Lung (tissue), 17 donors: ENCODE measurements at places on chromosomes 3 and 15.

- DNase-seq, result no peak
Observed at GRCh38 chr15:42695527-42696071, 41.3 kb downstream of the CDAN1 start.

DNA sequence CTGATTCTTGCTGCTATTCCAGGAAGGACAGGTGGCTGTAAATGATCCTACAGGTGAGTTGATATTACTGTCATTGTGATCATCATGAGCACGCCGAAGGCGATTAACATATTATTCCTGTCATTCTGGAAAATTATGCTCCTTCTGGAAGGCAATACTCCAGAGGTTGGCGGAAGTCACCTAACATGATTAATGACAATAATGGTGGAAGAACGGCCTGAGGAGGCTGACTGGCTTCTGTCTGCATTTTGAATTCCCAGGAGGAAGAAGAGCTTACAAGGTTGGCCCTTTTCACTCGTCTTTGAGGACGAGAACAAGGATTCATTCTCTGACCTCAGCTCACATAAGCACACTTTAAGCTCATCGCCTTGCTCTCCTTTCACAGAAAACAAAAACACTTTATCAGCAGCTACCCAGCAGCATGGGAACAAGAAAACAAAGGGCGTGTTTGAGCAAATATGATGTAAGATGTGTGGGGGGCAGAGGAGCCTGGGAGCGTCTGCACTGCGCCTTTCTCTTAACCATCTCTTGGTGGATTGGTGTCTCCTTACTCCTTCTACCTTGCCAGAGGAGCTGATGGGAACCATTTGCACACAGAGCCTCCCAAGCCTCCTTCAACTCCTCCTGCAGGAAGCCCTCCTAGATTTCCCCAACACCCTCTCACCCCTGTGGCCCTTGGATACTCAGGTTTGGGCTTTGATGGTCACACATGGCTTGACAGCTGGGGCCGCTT, 23.0 kb downstream of the ACSBG1 start:
- no peak for DNase-seq

GRCh38 chr3:197424674-197425484, 126.5 kb upstream of the DLG1 start:
- no peak for DNase-seq

DNA sequence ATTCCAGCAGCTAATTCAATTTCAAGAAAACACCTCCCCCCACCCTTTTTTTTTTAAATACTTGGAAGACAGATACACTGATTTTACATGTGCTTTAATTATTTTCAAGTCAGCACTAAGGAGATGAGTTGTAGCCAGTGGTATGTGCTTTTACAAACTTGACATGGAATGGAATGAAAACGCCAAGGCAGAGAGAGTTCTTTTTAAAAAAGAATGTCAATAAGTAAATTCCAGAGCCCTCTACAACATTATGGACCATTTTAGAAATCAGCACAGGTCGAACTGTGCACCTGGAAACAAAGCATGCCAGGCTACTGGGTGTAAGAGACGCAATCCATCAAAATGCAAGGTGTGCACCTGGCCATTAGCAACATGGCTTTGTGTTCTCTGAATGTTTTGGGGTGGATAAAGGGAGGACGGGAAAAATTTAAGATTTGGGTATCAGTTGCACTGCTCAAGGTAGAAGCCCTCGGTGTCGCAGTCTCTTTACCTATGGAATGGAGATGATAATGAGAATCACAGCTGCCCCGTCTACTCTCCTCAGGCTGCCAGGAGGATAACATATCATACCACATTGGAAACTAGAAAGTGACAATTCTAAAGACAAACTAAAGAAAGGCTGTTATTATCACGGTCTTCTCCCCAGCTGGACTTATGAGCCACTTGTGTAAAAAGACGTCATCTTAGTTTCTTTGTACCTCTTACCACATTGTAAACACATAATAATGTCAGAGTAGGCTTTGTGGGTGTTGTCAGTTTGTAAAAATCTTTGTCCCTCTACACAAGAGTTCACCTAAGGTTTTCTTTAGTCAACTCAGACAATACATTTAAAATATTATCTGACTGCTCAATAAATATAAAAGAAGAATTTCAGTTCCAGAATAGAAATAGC, 107.4 kb upstream of the PRICKLE2 start:
- peak; percentile 49 for DNase-seq

DNA sequence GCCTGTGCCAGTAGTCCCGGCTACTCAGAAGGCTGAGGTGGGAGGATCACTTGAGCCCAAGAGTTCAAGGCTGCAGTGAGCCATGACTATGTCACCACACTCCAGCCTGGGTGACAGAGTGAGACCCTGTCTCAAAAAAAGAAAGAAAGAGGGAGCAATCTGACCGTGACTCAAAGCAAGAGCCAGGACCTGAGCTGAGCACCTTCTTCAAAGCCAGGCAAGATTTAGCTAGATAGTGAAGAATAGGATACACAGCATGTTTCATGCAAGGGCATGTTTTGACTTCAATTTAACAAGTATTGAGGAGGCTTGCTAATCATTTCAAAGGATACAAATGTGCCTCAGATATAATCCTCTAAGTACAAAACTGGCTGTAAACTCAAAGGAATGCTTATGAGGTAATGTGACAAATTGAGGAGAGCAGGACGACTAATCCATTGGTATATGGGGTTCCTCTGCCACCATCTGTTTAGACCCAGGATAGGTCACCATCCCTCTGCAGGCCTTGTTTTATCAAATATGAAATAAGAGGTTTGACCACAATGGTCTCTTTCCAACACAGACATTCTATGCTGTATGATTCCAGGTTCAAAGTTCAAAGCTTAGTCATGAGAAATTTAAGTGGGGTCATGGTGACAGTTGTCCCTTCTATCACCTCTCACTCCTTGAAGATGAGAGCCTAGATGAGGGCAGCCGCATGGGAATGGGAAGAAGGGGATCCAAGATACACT, 33.2 kb downstream of the RAB27A start:
- DNase-seq, result no peak

GRCh38 chr3:95356764-95357501, 1294.1 kb downstream of the NSUN3 start:
- no peak for DNase-seq

- DNase-seq, result no peak
Observed at GRCh38 chr3:11371747-11372146, 99.5 kb downstream of the ATG7 start.

- DNase-seq, result peak; percentile 47
Observed at GRCh38 chr3:127473244-127474024, 117.1 kb downstream of the TPRA1 start.

DNA sequence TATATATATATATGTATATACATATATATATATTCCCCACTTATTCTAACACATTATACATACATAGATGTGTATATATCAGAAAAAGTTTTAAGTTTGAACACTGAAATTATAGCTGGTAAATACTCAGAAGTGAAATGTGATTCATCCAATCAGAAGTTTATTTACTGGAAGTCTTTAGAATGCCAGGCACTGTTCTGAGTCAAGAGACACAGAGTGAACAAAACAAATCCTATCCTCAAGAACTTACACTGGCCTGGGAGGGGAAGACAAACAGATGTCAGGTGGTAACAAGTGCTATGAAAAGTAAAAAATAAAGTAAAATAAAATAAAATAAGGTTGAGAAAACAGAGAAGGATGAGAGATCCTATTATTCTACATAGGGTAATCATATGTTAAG, 13.4 kb downstream of the DHX36 start:
- no peak for DNase-seq

GRCh38 chr3:135992072-135992471, 26.5 kb downstream of the PPP2R3A start:
- DNase-seq, result no peak

DNA sequence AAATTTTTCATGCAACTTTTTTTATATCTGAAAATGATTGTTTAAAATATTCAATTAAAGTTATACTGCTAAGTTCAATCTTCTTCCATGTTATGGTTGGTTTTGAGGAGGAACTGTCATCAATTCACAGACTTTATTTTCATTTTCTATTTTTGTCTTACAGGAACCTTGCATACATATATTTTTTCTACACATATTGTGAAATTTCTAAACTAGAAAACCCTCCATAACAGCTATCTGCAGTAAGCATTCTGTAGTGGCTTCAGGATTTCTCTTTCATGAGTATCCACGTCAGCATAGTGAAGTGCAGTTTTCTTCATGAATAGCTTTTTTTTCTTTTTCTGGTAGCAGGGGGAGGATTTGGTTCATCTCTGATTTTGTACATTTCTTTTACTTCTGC, 48.2 kb downstream of the ATR start:
- DNase-seq, result no peak

- DNase-seq, result no peak
Observed at GRCh38 chr3:42545284-42545900, 36.4 kb downstream of the SEC22C start.

DNA sequence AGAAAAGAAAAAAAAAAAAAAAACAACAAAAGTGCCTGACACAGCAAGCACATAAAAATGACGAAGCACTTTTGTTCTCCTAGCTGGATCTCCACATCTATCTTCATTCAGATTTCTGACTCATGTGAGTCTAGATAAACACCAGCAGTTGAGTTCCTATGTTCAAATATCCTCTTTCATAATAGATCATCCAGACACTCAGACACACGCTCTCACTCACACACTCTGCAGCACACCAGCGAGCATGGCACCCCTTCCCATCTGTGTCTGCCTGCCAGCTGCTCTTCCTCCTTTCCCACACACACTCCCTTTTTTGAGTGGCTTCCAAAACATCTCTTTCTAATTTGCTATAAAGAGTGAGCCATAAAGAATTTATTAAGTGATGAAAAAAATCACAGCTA, 19.8 kb upstream of the CELF6 start:
- DNase-seq, result peak; percentile 88

GRCh38 chr3:143263852-143264513, 144.4 kb downstream of the CHST2 start:
- DNase-seq, result no peak

- no peak for DNase-seq
Observed at GRCh38 chr3:141346839-141347238, 21.5 kb upstream of the ZBTB38 start.

DNA sequence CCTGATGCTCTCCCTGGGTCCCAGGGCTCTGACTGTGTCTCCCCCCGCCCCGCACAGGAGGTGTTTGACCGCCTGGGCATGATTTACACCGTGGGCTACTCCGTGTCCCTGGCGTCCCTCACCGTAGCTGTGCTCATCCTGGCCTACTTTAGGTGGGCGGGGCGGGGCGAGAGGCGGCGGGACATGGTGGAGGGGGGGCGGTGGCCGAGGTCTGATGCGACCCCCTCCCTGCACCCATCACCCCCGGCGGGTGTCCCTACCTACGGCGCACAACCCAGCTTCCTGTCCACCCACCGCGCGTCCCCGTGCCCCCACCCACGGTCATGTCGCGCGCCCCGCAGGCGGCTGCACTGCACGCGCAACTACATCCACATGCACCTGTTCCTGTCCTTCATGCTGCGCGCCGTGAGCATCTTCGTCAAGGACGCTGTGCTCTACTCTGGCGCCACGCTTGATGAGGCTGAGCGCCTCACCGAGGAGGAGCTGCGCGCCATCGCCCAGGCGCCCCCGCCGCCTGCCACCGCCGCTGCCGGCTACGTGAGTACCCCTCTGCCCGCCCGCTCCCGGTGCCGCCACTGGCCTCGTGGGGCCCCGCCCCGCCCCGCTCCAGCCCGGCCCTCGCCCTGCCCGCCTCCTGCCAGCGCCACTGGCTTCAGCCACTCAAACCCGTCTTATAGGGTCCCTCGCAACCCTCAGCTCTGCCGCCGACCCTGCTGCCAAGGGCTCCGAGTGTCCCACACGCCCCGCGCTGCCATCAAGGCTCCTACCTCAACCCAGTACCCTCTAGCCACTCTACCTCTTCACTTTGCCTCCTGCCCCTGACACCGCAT, 21.0 kb downstream of the PTH1R start:
- peak; percentile 30 for DNase-seq

GRCh38 chr3:102259663-102260062, 175.2 kb upstream of the ZPLD1 start:
- no peak for DNase-seq

GRCh38 chr15:87209891-87210689, 1046.4 kb downstream of the NTRK3 start:
- no peak for DNase-seq

DNA sequence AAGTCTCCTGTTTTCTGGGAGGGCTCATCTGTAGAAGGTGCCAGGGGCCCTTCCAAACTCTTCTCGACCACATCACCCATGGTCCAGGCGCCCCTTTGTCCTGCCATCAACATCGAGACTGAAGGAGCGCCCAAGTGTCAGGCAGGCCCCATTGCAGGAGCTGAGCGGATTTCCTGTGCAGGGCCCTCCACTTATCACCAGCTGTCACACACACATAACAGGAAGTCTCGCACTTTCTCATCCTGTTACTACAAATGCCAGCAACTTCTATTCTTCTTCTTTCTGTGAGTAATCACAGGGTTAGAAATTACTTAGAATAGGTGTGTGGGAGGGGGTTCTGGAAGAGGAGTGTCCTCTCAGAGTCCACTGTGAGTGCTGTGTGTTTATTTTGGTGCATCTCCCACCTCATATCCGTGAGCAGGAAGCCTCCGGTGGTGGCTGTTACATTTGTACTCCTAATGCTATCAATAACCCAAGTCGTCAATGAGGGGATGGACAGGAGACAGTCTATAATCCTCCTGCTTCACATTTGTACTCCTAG, at the start of gene KLHL6:
TSS of gene KLHL6 (minus strand) at position 166 of the 541 bp plus-strand sequence. CDS start at position 113, 53 bp downstream.
- peak; percentile 57 for DNase-seq

GRCh38 chr15:83533410-83533962, 86.3 kb downstream of the SH3GL3 start:
- DNase-seq, result no peak

DNA sequence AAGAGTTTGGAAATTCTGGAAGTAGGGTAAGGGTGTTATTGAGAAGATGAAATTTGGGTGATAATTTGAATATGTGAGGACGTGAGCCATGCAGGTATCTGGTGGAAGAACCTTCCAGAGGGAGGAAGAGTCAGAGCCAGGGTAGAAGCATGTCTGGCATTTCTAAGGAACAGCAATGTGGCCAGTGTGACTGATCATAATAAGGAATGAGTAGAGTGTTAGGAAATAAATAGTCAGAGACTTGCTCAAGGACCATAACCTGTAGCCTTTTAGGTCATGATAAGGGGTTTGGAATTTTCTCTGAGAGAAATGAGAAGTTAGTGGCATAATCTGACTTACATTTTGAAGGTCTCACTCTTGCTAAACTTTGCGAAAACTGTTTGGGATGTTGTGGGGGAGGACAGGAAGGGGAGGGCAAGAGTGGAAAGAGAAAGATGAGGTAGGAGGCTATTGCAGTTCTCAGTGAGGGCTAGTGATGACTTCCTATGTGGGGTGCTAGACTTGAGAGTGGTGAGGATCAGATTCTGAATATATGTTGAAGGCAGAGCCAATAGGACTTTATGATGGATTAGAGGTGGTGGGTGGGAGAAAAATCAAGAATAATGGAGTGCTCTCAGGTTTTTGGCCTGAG, 568.3 kb downstream of the AGBL1 start:
- no peak for DNase-seq

GRCh38 chr3:131216801-131217200, 164.8 kb upstream of the NUDT16 start:
- DNase-seq, result no peak

DNA sequence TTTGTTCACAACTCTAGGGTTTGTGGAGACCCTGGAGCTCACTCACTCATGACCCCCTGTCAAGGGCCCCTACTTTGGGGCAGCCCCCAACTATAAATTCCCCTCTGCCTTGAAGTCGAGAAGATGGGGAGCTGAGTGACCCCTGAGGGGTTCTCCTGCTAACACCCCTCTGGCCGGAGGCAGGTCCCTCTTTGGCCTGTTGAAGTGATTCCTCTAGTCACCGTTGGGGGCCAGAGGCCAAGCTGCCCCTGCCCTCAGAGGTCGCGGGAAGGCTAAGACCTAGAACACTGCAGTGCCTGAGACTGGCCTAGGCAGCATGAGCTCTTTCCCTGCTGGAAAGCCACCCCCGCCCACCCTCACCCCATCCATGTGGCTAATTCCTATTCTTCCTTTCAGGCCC, 15.4 kb upstream of the SKOR1 start:
- no peak for DNase-seq

- no peak for DNase-seq
Observed at GRCh38 chr15:59491062-59491461, 53.1 kb downstream of the FAM81A start.
